ENCODE measurements at places on chromosomes 4 and X.

- DNase-seq: peak; percentile 6
Observed at GRCh38 chr4:97720869-97721432, 422.3 kb downstream of the STPG2 start.

- DNase-seq: no peak
Observed at GRCh38 chrX:356385-357034, 30.2 kb downstream of the PPP2R3B start.

DNA sequence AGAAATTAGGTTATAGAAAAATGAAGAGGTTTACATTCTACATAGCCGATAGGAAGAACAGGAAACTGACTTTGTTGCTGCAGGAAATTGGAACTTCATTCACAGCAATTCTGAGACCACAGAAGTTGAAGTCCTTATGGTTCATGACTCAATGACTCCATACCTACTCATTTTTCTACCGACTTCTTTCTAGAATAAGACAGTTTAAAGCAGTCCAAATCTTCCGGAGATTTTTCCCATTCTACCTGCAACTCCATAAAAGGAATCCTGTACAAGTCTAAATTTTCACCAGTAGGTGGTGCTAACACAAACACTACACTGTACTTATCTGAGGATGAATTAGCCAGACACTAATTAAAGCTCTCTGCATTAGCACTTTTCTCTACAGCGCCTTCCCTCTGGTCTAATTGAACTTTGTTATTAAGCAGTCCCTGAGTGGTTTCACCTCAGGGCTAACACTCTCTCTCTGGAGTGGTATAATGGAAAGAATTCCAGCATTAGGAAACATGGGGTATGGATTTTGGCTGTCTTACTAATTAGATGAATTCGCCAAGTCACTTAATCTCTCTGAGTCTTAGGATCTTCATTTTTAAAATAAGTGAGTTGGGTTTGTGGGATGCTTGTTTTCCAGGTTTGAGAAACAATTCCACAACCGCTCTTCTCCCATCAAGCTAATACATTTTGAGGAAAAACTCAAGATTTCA lies 167.9 kb downstream of the SMIM20 start:
- no peak for DNase-seq

GRCh38 chrX:138982365-138982764 lies 270.8 kb upstream of the FGF13 start:
- DNase-seq: no peak

DNA sequence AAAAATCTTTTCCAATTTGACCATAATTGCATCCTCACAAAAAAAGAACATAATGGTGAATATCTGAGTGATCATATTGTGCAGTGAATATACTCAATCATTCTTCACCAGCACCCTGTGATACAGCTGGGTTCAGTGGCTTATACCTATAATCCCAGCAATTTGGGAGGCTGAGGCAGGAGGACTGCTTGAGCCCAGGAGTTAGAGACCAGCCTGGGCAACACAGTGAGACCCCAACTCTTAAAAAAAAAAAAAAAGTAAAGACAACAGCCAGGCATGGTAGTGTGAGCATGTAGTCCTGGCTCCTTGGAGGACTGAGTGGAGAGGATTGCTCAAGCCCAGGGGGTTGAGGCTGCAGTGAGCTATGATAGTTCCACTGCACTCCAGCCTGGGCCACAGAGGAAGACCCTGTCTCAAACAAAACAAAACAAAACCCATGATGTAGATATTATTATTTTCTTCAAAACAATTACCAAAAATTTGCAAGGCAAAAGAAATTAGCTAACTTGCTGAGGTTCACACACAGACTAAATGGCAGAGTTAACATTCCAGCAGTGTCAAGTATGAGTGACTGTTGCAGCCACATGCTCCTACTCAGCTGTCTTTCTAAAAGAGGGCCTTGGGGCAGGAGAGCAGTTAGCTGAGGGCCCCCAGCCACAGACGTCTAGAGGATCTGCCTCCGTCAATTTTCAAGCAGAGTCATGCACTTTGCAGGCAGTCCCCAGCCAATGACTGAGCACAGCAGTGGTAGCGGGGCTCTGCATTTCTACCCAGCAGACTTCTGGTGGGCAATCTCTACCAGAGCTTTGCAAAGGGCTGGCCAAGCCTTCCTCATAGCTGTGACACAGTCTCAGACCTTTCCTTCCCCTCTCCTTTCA lies 33.4 kb downstream of the ADGRA3 start:
- DNase-seq: no peak

GRCh38 chr4:38939165-38939564 lies 71.6 kb downstream of the FAM114A1 start:
- DNase-seq: no peak

GRCh38 chrX:131565909-131566308 lies 22.0 kb downstream of the OR13H1 start:
- no peak for DNase-seq

GRCh38 chr4:179536694-179537093 lies 2094.5 kb upstream of the AGA start:
- no peak for DNase-seq

DNA sequence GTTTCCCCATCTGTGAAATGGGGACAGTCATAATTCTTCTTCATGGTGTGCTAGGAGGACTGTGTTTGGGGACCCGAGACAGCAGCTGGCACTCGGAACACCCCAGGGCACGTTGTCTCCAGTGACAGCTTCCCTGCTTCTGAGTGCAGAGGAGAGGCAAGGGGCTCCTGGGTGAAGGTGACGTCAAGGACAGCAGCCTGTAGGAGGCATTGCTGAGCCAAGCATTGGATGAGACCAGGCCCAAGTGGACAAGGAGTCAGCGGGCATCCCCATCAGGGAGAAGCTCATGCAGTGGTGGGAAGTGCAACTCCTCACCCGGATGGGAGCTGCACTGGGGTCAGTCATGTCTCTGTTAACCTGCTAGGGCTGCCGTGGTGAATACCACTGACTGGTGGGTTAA lies 46.1 kb downstream of the EVC start:
- no peak for DNase-seq

DNA sequence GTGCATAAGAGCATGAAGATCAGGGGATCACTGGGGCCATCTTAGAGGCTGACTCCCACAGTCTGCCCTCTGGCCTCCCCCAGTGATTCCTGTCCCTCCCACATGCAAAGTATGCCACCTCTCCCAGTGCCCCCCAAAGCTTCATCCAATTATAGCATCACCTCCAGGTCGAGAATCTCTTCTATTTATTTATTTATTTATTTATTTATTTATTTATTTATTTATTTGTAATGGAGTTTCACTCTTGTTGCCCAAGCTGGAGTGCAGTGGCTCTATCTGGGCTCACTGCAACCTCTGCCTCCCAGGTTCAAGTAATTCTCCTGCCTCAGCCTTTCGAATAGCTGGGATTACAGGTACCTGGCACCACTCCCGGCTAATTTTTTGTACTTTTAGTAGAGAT lies 50.1 kb downstream of the BCORL1 start:
- no peak for DNase-seq

- DNase-seq: no peak
Observed at GRCh38 chr4:80049402-80049801, 23.6 kb downstream of the ANTXR2 start.

DNA sequence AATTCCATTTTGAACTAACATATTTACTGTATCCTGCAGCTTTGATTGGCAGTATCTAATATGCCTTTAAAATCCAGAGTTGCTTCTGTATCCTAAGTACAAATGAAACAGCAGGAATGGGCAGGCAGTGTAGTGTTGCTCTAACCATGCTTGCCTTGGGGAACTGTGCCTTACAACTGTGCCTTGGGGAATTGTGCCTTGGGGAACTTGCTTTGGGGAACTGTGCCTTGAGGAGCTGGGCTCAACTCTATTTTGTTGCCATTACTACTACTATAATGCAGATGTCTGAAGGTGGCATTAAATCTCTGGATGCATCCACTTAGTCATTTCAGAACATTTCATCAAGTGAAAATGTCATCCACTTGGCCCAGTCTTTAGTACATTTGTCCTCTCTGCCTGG lies 6.9 kb downstream of the CXCL3 start:
- DNase-seq: no peak

DNA sequence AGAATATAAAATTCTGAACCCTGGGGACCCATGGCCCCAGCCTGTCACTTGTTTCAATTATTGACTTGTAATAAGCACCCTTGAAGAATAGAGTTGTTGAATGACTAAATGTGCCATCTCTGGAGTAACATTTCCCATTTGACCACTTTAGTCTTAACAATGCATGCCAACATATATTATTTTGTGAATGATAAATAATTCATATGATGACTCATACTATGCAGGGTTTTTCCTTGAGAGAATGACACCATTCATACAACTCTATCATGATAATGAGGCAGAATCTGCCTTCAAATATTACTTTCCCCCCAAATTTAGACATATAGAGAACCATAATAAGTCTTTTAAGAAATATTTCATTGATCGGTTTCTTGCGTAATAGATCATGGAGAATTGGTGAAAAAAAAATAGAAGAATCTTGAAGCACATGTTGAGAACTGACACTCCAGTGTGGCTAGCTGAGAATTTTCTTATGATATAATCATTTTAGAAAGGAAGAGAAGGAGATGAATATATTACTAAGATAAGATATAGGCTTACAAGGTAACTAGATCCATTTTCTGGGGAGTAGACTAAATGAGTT lies 404.5 kb downstream of the GRXCR1 start:
- no peak for DNase-seq

GRCh38 chr4:577499-578450 lies 1.7 kb upstream of the TMEM271 start:
- DNase-seq: no peak

DNA sequence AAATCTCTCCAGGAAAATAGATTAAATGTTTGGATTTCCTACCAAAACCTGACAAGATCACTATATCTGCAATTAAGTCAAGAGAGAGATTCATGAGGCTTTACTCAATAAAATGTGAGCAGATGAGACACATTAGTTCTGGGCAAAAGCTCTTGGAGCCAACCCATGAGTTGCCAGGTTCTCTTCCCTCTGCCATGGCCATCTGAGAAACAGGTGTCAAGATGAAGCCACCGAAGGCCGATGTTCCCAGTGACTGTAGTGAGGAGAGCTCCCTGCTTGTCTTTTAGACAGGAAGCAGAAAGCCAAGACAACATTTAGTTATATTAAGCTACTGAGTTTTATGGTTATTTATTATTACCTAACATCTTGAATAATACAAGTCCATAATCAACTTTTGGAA lies 1068.7 kb downstream of the STPG2 start:
- DNase-seq: no peak

DNA sequence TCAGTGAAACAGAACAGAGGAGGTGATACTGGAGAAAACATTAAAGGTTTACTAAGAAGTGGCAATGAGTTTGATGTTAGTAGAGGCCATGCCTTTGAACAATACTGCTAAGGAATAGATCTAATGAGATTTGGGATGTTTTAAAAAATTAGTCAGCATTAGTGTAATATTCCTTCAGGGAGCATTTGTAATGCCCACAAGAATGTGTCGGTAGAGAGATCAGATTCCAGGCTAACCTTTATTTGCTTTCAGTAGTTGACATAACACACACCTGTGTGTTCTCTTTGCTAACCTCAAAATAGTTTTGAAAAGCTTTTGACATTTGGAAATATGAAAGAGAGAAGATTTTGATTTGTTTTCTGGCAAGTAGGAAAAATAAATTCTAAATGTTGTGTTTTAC lies 328.8 kb downstream of the BMPR1B start:
- DNase-seq: no peak

GRCh38 chr4:185965426-185966384 lies 103.3 kb upstream of the TLR3 start:
- no peak for DNase-seq

GRCh38 chrX:1521459-1521956 lies 15.5 kb downstream of the P2RY8 start:
- DNase-seq: no peak

GRCh38 chr4:84901173-84901572 lies 65.3 kb downstream of the WDFY3 start:
- no peak for DNase-seq

DNA sequence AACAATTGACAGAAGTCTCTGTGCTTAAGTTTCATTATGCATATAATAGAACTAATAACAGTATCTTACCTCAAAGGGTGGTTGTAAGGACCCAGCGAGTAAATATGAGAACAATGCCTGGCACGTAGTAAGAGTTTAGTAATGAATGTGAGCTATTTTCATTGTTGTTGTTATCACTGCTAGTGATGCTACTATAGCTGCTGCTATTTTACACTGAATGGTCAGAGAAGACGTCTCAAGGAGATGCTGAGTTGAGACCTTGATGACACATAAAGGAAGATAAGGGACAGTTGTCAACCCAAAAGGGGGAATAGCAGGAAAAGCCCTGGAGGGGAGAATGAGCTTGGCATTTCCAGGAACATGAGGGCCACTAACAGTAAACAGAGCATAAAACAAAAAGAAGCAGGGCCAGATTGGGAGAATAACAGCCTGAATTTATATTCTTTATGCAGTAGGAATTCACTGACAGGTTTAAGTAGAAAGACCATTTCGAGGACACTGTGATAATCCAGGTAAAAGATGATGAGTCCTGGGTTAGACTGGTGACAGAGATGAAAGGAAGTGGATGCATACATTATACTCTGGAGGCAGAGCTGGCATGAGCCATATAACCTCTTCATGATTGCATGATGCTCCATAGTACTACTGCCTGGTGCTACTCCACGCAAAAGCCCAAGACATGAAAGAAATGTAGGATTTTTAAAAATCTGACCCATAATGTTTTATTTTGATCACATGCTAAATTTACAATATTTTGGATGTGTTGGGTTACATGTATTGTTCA lies 23.1 kb downstream of the ATP8A1 start:
- no peak for DNase-seq

DNA sequence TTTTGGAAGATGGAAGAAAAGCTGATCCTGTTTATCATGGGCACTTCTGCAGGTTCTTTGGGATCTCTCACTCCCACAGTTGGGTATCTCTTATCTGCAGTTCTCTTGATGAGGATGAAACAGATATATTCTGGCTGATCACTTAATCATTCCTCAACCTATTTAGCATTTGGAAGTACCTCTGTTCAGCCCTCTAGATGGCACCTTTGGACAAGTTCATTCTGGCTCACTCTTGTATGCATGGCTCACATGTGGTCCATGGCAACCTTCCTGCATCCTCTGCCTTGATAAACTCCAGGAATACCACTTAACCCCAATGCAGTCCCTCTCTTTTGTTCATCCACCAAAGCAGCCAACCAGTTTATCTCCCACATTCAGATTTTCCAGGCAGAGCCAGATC lies 74.2 kb downstream of the SMARCA5 start:
- no peak for DNase-seq

DNA sequence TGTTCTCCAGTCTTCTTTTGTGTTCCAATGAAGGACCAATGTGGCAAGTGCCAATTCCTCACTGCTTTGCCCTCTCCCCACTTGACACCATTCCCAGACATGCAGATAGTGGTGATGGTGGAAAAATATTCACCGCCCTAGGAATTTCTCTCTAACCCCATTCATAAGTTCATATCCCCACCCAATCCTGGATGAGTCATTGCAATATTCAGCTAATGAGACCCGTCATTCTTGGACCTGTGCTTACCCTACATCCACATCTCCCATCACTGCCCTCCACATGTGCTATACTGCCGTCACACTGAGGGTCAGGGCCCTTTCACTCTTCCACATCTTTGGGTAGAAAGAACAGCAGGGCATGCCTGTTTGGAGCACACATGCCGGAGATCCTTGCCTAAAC lies 199.2 kb downstream of the KCNIP4 start:
- DNase-seq: no peak
